ENCODE measurements at places on chromosomes 7 and 10. TPM values are rescaled to one million over a fixed set of nuclear protein-coding genes. Genes with fewer than 3 reads are reported as not detected.

- no peak overlapping the region for H3K27ac ChIP-seq
- no peaks in the 10 kb centered on the region for H3K36me3 ChIP-seq
- H3K4me1 ChIP-seq, result no peaks in the 10 kb centered on the region
- no peaks in the 10 kb centered on the region for H3K27me3 ChIP-seq
Measured at GRCh38 chr7:22633954-22634474, 93.0 kb upstream of the IL6 start.

The GPR26 gene
- not detected for total RNA-seq

The FAM131B gene
- total RNA-seq, result 0.34 TPM

- peaks cover 6% of the 10 kb centered on the region for H3K4me1 ChIP-seq
- H3K4me3 ChIP-seq, result no peak overlapping the region
- H3K36me3 ChIP-seq, result no peaks in the 10 kb centered on the region
- no peak for DNase-seq
- no peaks in the 10 kb centered on the region for H3K27me3 ChIP-seq
- no peak overlapping the region for H3K27ac ChIP-seq
Measured at GRCh38 chr10:24118246-24118645, 90.7 kb upstream of the KIAA1217 start.

The SLC29A3 gene
- 15.4 TPM for total RNA-seq

DNA sequence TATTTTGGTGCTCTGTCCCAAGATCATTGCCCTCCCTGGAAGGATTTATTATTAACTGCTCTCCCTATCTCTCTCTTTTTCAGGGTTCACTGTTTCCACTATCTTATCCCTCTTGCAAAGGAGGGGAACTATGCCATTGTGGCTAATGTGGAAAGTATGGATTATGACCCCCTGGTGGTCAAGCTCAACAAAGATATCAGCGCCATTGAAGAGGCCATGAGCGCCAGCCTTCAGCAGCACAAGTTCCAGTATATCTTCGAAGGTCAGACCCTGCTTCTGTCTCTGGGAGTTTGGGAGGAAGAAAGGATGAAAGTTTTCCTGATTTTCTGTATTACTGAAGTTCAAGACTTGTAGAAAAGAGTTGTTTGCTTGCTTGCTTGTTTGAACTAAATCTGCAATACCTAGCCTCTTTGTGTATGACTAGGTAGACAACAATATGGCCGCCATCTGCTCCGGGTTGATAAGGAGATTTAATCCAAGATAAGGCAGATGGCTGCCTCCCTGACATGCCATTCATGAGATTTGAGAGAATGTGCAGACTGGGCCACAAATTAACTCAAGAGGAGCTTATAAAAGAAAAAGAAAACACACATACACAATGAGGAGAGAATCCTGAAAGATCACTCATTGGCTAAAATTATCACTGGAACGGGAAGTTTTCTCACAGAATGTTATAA is 122.2 kb upstream of the LRGUK start:
- no peak overlapping the region for H3K4me3 ChIP-seq
- H3K27me3 ChIP-seq, result no peaks in the 10 kb centered on the region
- no peaks in the 10 kb centered on the region for H3K4me1 ChIP-seq

GRCh38 chr10:113879691-113880090 is 25.2 kb downstream of the NHLRC2 start:
- H3K27me3 ChIP-seq, result no peaks in the 10 kb centered on the region
- H3K4me1 ChIP-seq, result no peaks in the 10 kb centered on the region
- no peak overlapping the region for H3K4me3 ChIP-seq
- no peak overlapping the region for H3K27ac ChIP-seq
- no peaks in the 10 kb centered on the region for H3K36me3 ChIP-seq

- no peak for DNase-seq
- H3K27me3 ChIP-seq, result no peaks in the 10 kb centered on the region
- H3K27ac ChIP-seq, result no peak overlapping the region
- H3K36me3 ChIP-seq, result no peaks in the 10 kb centered on the region
- no peak overlapping the region for H3K4me3 ChIP-seq
Measured at GRCh38 chr7:158963771-158964241, 107.4 kb downstream of the DYNC2I1 start.

- H3K4me3 ChIP-seq, result no peak overlapping the region
- no peaks in the 10 kb centered on the region for H3K36me3 ChIP-seq
- no peak overlapping the region for H3K27ac ChIP-seq
- H3K4me1 ChIP-seq, result no peaks in the 10 kb centered on the region
Measured at GRCh38 chr7:45031829-45032228, 31.8 kb downstream of the CCM2 start.

The TWIST1 gene
- total RNA-seq, result 6.1 TPM

GRCh38 chr10:110006358-110007160 is 1.2 kb upstream of the ADD3 start:
- H3K4me3 ChIP-seq, result peak overlapping the region; percentile 100
- H3K27ac ChIP-seq, result peak overlapping the region; percentile 93
- no peaks in the 10 kb centered on the region for H3K27me3 ChIP-seq
- peaks cover 2% of the 10 kb centered on the region for H3K4me1 ChIP-seq
- DNase-seq, result no peak

The VWDE gene
- total RNA-seq, result 0.55 TPM

The SLC13A1 gene
- not detected for total RNA-seq

DNA sequence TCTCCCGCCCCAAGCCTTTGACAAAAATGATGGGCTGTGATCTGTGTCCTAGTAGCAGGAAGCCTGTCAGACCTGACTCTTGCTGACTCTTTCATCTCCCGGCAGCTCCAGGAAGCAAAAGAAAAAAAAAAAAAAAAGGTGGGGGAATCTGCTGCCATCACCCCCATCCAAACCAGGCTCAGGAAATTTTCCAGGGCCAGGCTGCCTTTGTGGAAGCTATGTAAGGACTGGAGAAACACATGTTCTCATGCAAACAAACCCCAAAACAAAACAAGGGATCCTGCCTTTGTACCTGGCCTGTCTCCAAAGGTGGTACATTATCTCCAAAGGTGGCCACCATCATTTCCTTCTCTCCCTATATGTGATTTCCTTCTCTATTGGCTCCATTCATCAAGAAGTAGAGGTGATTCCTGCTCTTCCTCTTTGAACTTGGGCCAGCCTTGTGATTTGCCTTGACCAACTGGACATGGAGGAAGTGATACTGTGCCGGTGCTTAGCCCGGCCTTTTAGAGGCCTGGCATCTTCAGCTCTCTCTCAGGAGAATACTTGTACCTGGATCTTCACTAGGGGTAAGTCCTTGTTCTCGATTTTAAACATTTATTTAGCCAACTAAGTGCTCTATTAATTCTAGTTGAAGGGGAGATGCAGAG is 192.2 kb upstream of the SVIL start:
- H3K27ac ChIP-seq, result no peak overlapping the region
- H3K27me3 ChIP-seq, result no peaks in the 10 kb centered on the region
- no peaks in the 10 kb centered on the region for H3K36me3 ChIP-seq
- no peak overlapping the region for H3K4me3 ChIP-seq

GRCh38 chr7:19302731-19303130 is 157.5 kb upstream of the FERD3L start:
- H3K36me3 ChIP-seq, result no peaks in the 10 kb centered on the region
- no peaks in the 10 kb centered on the region for H3K4me1 ChIP-seq
- no peak overlapping the region for H3K27ac ChIP-seq

DNA sequence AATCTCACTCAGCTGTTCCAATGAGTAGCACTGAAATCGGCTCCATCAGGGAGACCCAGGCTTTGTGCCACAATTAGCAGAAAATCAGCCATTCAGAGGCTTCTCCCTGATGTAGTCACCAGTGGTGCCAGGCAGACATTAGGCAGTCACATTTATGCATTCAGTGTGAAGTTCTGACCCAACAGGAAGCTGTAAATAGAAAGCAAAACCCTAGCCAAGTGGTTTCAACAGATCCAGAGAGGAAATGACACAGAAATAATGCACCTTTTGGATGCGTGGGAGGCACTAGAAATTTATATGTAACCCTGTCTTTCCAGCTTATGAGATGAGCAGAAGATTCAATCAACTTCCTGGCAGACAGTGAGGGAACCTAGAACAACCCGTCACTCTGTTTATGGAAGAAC is 186.4 kb downstream of the PDE1C start:
- H3K4me3 ChIP-seq, result no peak overlapping the region
- H3K4me1 ChIP-seq, result no peaks in the 10 kb centered on the region
- no peak for DNase-seq
- no peaks in the 10 kb centered on the region for H3K27me3 ChIP-seq

The LOXL4 gene
- 12.5 TPM for total RNA-seq

GRCh38 chr7:88867158-88867557 is 71.6 kb upstream of the TEX47 start:
- no peak for DNase-seq
- no peaks in the 10 kb centered on the region for H3K4me1 ChIP-seq
- no peaks in the 10 kb centered on the region for H3K36me3 ChIP-seq
- no peaks in the 10 kb centered on the region for H3K27me3 ChIP-seq
- H3K27ac ChIP-seq, result no peak overlapping the region

The WIPF3 gene
- total RNA-seq, result 35.4 TPM

DNA sequence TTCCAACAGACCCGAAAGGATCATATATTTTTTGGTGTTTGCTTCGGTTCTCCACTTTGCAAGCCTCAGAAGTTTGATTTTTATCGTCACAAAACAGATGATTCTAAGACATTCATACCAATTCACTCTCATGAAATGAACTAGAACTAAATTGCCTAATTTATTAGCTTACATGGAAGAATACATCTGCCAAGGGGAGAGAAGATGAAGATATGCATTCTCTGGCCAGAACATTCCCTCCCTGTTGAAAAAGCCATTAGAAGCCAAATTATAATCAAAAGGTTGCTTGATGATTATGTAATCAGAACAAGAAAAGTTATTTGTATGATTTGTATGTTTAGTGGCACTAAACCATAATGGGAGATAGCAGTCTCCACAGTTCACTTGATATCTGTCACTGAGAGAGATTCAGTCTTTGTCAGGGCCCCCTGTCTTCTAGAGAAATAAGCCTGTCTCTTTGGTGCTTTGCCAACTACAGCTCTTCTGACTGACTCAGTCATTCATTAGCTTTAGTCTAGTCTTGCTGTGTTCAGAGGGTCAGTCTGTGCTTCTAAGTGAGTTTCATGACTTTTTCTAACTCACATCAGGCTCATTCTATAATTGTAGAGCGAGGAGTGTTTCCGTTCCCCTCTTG is 95.3 kb upstream of the GNAI1 start:
- no peaks in the 10 kb centered on the region for H3K36me3 ChIP-seq
- H3K27me3 ChIP-seq, result no peaks in the 10 kb centered on the region
- no peak overlapping the region for H3K27ac ChIP-seq
- no peak for DNase-seq

GRCh38 chr10:127354992-127355391 is 158.6 kb upstream of the INSYN2A start:
- no peak overlapping the region for H3K4me3 ChIP-seq
- no peak overlapping the region for H3K27ac ChIP-seq
- DNase-seq, result no peak

GRCh38 chr7:101787864-101788263 is 29.6 kb upstream of the CUX1 start:
- no peak overlapping the region for H3K27ac ChIP-seq
- no peak for DNase-seq
- H3K4me1 ChIP-seq, result peaks cover 1% of the 10 kb centered on the region
- H3K36me3 ChIP-seq, result no peaks in the 10 kb centered on the region

The SPDYE1 gene
- total RNA-seq, result not detected

The STAG3 gene
- 1.7 TPM for total RNA-seq

DNA sequence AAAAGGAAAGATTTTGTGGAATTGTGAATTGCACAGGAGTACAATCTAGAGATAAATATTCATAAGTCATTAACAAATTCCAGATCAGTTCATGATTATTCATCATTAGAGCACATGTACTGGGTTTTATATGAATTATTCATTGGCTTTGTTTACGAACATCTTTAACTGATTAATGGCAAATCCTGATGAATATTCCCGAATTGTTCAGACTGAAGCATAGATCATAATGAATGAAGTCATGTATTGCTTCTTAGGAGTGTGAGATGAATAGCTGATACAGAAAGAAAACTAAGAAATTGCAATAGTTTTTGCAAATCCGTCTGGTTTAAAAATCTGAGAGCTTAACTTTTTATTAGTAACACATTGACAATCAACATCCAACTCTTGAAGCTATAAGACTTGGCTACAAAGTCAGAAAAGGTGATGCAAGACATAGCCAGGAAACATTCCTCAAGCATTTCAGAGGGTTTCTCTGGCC is 183.6 kb upstream of the DGKB start:
- H3K36me3 ChIP-seq, result no peaks in the 10 kb centered on the region
- H3K27me3 ChIP-seq, result no peaks in the 10 kb centered on the region
- DNase-seq, result no peak
- no peak overlapping the region for H3K4me3 ChIP-seq

- no peaks in the 10 kb centered on the region for H3K36me3 ChIP-seq
- H3K27me3 ChIP-seq, result no peaks in the 10 kb centered on the region
- H3K27ac ChIP-seq, result no peak overlapping the region
- no peak for DNase-seq
- H3K4me3 ChIP-seq, result no peak overlapping the region
Measured at GRCh38 chr7:139991269-139991666, 71.5 kb downstream of the PARP12 start.

- H3K36me3 ChIP-seq, result no peaks in the 10 kb centered on the region
- no peaks in the 10 kb centered on the region for H3K27me3 ChIP-seq
- H3K27ac ChIP-seq, result no peak overlapping the region
- no peaks in the 10 kb centered on the region for H3K4me1 ChIP-seq
- H3K4me3 ChIP-seq, result no peak overlapping the region
Measured at GRCh38 chr7:44167920-44168319, 21.3 kb downstream of the GCK start.

- no peak overlapping the region for H3K27ac ChIP-seq
- no peaks in the 10 kb centered on the region for H3K27me3 ChIP-seq
- no peak for DNase-seq
- no peak overlapping the region for H3K4me3 ChIP-seq
Measured at GRCh38 chr10:72502581-72502980, 123.3 kb downstream of the MICU1 start.

DNA sequence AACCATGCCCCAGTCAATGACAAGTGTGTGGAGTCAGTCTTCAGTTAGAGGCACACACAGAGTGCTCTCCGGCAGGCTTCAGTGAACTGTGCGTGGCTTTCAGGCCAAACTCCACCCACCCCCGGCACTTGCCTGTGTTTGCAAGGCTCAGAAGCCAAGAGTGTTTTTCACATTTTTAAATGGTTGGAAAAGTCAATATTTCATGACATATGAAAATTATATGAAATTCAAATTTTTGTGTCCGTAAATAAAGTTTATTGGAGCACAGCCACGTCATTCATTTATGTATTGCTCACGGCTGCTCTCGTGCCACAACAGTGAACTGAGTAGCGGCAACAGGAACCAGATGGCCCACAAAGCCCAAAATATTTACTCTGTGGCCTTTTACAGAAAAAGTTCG is 104.7 kb downstream of the SFMBT2 start:
- H3K36me3 ChIP-seq, result no peaks in the 10 kb centered on the region
- H3K27me3 ChIP-seq, result no peaks in the 10 kb centered on the region
- H3K4me3 ChIP-seq, result no peak overlapping the region
- H3K27ac ChIP-seq, result no peak overlapping the region

The POM121C gene
- total RNA-seq, result 39.3 TPM

DNA sequence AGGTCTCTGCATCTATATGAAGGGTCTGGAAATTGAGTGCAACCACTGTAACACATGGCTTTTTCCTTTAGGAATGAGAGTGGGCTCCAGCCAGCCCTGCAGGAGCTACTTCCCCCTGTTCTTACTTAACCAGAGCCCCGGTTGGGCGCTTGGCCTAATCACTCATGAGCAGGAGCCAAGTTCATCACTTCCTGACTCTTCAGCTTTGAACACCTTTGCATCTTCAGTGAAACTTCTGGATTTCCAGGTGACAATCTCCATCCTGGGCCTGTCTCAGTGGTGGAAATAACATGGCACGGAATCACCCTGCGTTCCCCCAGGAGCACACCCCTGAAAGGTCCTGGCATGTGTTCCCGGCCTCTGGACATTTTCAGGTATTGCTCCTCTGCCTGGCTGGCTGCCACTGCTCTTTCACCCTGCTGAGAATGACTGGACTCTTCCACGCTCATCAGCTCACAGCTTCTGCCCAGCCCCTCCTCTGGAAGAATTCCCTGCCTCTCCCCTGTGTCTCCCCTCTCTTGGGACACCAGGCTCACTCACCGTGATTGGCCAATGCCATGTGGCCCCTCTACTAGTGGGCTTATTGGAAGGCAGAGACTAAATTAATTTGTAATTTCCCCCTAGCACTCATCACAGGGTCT is 229.1 kb upstream of the GRB10 start:
- DNase-seq, result no peak
- H3K27me3 ChIP-seq, result no peaks in the 10 kb centered on the region
- H3K4me3 ChIP-seq, result no peak overlapping the region
